Type B pancreatic cell (in vitro differentiated cells): ENCODE measurements at places on chromosomes 12 and 14. TPM values are rescaled to one million over a fixed set of nuclear protein-coding genes. Genes with fewer than 3 reads are reported as not detected.

GRCh38 chr14:50425816-50426215 lies 29.1 kb upstream of the CDKL1 start:
- DNase-seq = no peak

GRCh38 chr12:110948041-110948440 lies 27.7 kb upstream of the MYL2 start:
- DNase-seq = no peak

- no peak for DNase-seq
Observed at GRCh38 chr12:71456316-71456715, 16.7 kb downstream of the LGR5 start.

Gene GPR135
- 0.83 and 2.7 TPM in 2 replicates for total RNA-seq

- no peak for DNase-seq
Observed at GRCh38 chr14:72544615-72545387, 349.1 kb downstream of the DPF3 start.
